ENCODE measurements at places on chromosomes 7 and 10. TPM values are rescaled to one million over a fixed set of nuclear protein-coding genes. Genes with fewer than 3 reads are reported as not detected.

DNA sequence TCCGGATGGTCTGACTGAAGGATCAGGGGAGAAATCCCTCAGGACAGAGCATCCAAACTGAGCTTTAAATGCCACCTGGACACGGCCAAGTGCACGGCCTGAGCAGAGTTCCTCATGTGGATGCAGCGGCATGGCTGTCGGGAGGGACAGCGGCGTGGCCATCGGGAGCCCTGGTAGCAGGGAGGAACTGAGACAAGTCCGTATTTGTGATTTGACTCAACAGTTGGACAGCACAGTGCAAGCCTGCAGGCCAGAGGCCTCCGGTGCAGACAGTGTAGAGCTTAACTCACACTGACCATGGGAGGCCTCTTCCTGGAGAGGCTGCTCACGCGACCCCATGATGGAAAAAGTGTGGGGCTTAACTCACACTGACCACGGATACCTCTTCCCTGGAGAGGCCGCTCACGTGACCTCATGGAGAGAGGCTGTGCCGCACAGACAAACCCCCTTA is 207.4 kb downstream of the DIP2C start:
- DNase-seq, result no peak

The ANKRD61 gene
- total RNA-seq, result not detected

The ADRB1 gene
- total RNA-seq, result 4.9 TPM

DNA sequence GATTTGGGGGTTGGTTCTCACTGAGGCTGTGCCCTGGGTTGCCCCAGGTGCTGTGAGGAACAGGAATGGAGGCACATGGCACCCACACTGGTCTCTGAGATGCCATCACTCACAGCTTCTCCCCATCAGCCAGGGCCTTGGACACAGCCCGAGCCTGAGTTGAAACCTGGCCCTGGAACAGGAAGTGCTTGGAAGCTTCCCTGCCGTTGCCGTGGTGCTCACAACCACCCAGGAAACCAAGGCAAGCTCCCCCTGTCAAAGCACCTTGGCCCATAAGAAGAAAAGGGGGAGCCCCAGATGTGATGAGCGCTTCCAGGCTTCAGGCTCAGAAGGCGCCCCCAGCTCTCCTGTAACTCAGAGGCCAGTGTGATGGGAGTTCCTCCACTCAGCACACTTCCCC is at the start of gene BTBD16:
Gene BTBD16, plus strand, starts transcription at position 221 of the 400 bp plus-strand sequence. CDS start 3,786 bp downstream, outside the sequence.
- no peak for DNase-seq

The AKR1C8 gene
- not detected for total RNA-seq

- DNase-seq, result no peak
Observed at GRCh38 chr7:1113548-1113885, 25.6 kb downstream of the GPER1 start.

GRCh38 chr7:2872296-2872874 is 28.3 kb upstream of the GNA12 start:
- no peak for DNase-seq

GRCh38 chr10:3740157-3740871 is 44.7 kb downstream of the KLF6 start:
- no peak for DNase-seq

DNA sequence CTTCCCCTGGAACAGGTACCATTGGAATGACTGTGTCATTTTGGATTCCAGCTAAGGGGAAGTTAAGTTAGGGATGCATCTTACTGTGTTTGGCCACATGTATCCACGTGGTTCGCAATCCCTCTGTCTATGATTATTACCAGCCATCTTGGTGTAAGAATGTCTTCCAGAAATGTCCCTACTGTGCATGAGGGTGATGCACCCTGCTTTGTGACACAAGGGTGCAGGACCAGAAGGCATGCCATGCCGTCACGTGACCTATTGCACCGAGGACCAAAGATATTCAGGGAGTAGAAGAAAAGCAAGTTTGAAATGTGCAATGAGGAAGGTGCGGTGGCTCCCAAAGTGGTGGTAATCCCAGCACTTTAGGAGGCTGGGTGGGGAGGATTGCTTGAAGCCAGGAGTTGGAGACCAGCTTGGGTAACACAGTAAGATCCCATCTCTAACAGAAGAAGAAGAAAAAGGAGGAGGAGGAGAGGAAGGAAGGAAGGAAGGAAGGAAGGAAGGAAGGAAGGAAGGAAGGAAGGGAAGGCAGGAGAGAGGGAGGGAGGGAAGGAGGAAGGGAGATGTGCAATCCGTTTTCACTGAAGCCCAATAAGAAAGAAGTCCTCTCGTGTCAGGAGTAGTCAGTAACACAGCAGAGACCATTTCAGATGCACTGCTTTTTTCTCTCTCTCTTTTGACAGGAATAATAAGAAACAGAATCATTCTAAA is 42.5 kb upstream of the USP6NL start:
- no peak for DNase-seq

GRCh38 chr7:50703654-50704053 is 79.0 kb downstream of the GRB10 start:
- DNase-seq, result no peak

- DNase-seq, result no peak
Observed at GRCh38 chr7:47813620-47814260, 134.5 kb downstream of the PKD1L1 start.

DNA sequence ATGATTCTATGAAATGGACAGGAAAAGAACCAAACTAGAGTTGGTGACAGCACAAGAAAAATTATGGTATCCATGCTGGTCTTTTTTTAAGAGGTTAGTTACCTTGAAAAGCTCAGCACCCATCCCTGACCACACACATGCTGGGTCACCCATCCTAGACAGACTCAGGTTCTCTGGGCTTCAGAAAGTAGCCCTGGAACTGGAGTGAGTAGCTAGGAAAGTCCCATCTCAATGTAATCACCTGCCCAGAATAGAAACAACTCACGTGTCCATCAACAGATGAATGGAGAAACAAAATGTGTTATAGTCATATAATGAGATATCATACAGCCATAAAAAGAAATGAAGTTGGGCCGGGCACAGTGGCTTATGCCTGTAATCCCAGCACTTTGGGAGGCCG is 37.0 kb downstream of the GSDME start:
- no peak for DNase-seq

The CWF19L1 gene
- 24.9 TPM for total RNA-seq

DNA sequence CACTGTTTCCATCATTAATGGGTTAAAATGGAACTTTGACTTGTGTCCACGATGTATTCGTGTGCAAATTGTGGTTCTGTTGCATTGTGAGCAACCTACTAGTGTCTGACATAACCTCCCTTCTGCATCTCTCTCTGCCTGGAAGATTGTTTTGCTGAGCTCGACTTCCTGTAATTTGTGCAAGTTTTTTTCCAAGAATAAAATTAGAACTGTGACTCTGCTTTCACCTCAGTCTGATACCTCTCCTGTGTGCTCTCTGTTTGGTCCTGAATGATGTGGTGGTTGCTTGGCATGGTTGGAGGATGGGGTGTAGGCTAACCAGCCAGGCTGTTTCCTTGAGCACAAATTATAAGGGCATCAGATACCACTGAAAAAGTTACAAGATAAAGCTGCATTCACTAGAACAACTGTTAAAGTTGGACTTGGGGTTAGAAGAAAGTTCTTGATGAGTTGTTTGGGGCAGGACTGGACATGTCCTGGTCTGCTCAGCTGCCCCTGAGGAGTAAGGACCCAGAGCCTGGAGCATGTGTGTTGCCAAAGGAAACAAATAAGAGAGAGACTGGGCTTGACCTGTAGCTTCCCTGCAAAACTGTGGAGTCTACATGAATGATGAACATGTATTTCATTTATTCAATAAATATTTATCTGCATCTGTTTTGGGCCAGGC is 1.9 kb upstream of the VOPP1 start:
- DNase-seq, result no peak

DNA sequence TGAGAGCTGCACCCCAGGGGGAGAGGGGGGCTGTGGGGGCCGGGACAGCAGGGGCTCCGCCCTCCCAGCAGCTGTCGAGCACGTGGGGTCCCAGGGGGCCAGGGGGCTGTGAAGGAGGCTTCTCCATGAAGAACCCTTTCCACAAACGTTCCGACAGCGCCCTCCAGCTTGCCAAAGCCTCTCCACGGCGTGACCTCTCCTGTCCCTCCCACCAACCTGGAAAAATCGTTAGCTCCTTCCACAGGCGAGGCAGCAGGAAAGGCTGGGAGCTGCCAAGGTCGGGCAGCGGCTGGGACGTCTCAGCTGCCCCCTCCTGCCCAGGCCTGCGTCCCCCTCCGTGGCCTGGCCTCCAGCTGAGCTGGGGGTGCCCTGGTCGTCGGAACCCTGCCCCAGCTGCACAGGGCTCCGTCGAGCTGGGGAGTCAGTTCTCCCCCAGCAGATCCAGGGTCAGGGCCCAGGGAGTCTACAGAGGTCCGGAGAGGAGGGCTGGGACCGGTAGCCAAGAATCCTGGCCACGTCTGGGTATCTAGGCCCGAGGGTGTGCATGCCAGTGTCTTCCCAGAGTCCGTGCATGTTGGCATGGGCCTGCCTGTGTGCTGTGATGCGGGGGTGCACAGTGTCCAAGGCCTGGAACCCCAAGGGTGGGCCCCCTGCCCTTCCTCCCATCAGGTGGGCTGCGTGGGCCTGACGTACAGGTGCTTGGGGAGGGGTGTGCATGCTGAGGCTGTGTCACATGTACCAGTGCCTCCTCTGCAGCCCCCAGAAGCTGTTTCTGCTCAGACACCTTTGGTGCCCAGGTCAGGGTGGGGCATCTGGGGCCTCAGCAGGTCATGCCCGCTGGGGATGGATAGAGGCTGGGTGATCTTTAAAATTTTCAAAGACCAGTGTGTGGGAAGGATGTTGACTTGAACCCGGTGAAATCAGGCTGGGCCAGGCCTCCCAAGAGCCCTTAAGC is 66.5 kb downstream of the UNCX start:
- DNase-seq, result no peak

DNA sequence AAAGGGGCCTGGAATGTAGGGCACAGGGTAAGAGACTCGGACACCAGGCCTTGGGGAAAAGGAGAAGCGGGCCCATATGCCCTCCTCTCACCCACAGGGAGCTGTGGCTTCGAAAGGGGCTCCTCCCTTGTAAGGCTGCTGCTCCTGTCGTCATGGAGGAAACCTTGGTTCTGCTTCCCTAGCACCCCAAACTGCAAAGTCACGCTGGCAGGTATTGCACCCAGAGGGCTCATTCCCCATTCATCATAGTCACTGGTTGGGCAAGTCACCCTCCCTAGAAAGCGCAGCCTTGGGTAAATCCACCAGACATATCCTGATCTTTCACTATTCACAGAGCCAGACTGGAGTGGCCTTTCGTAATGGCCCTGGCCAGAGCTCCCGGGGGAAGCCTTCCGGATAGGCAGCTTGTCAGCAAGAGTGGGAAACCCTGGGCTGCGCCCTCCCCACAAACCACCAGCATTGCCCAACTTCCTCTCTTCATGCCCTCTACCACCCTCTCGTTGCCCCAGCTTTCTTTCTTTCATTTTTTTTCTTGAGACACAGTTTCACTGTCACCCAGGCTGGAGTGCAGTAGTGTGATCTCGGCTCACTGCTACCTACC is 121.0 kb downstream of the HIP1 start:
- peak; percentile 38 for DNase-seq

The AGMO gene
- 5.5 TPM for total RNA-seq

DNA sequence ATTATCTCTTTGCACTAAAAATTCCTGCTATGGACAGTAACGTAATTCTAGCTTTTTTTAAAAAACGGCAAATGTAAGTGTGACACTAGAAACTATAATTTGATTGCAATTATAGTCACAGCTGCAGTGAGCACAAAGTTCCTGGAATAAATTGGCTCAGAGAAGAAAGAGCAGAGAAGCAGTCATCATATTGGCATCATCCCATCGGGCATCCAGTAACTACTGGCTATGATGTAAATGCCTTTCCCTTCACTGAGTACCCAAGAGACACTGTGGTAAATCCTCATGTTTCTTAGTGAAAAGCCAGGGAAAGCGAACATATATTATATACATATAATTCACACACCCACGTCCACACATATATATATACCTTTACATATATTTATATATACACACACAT is 43.6 kb downstream of the PIP4K2A start:
- no peak for DNase-seq

All from omental fat pad (tissue), 4 donors.